ENCODE measurements at places on chromosomes 1 and 21.
A peak's percentile ranks its signal among the peaks of the same experiment; 100 is the strongest.

GRCh38 chr1:48916130-48917069 is 139.7 kb upstream of the BEND5 start:
- peak; percentile 71 for DNase-seq

- peak; percentile 83 for DNase-seq
Measured at GRCh38 chr21:36551731-36552433, 72.0 kb upstream of the CLDN14 start.

DNA sequence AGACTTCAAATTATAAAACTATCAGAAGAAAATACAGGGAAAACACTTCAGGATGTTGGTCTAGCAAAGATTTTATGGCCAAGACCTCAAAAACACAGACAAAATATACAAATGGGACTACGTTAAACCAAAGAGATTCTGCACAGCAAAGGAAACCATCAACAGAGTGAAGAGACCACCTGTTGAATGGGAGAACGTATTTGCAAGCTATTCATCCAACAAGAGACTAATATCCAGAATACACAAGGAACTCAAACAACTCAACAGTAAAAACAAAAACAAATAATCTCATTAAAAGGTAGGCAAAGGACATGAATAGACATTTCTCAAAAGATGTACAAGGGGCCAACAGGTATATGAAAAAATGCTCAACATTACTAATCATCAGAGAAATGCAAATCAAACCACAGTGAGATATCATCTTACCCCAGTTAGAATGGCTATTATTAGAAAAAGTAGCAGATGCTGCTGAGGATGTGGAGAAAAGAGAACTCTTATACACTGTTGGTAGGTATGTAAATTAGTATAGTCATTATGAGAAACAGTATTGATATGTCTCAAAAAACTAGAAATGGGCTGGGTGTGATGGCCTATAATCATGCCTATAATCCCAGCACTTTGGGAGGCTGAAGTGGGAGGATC is 112.6 kb downstream of the LRIG2 start:
- no peak for DNase-seq

- DNase-seq, result no peak
Measured at GRCh38 chr1:41665962-41666917, 181.8 kb upstream of the EDN2 start.

- no peak for DNase-seq
Measured at GRCh38 chr1:178579562-178579961, 66.7 kb downstream of the TEX35 start.

GRCh38 chr21:36692114-36692834 is 6.6 kb upstream of the SIM2 start:
- no peak for DNase-seq

DNA sequence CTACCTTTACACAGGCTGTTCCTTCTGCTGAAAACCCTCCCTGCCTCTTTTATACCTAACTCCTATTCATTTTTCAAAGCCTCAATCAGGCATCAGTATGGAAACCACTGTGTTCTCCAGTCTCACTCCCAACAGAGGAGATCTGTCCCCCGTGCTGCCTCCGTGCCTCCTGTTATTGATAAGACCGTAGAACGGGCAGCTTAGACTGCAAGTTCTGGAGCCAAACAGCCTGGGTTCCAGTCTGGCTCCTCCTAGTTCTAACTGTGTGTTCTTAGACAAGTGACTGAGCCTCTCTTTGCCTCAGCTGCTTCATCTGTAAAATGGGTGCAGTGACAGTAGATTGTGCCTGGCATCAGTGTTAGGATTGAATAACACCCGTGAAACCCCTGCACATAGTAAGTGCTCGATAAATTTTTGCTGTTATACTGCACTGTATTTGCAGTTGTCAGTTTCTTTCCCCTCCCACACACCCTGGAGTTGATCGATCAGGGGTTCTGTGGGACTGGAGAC is 17.0 kb upstream of the IFFO2 start:
- DNase-seq, result no peak

- peak; percentile 89 for DNase-seq
Measured at GRCh38 chr1:14742181-14742980, 143.9 kb downstream of the KAZN start.

Measured in AG20443 (cell line).